T47D (cell line): ENCODE measurements at places on chromosomes 11 and 22.

GRCh38 chr11:65014726-65015227 is 817 bp downstream of the ARL2 start:
- DNase-seq, result no peak

GRCh38 chr11:313787-314553 is at the start of gene IFITM1:
IFITM1 (plus strand) TSS chr11:314040; CDS start chr11:314171, 131 bp downstream.
- DNase-seq, result peak; percentile 68

GRCh38 chr11:96708219-96708878 is 318.5 kb downstream of the JRKL start:
- no peak for DNase-seq

DNA sequence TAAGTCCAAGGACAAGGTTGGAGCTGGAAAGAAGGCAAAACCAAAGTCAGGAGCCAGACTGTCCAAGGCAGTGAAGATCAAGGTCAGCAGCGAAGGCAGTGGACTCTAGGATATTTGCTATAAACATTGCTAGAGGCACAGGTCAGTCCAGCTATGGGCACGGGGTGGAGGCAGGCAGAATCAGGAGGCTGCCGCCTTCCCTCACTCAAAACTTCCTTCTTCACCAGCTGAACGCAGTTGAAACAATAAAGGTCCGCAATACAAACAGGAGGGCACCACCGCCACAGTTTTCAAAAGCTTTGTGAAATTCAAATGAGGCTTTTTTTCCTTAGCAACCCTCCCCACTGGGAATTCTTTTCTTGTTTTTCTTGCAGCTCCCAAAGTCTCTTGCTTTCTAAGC is 372.4 kb downstream of the NXPE2 start:
- no peak for DNase-seq

DNA sequence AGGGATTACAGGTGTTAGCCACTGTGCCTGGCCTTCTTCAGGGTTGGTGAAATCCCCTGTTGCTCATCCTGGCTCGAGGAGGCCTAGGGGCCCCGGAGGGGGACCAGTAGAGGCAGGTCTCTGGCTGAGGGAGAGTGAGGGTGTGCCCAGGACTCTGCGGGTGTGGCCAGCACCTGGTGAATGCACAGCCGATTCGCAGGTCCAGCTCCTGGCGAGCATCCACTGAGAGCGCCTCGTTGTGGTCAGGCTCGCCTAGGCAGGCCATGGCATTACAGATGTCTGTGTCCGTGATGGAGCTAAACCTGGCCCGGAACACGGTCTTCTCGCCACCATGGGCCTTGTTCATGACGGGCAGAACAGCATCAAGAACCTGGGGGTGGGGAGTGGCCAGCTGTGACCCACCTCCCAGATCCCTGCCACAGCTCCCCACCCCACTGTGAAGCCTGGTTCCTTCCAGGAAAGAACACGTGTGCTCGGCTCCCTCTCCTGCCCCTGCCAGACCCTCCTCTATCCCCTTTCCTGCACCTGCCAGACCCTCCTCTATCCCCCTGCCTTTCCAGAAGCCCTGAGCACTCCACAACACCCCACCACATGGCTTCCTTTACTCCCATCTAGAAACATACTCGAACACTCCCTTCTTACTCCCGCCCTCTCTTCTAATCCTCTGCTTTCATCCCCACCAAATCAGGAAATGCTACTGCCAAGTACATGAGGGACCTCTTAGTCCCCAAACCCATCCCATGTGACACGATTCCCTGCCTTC is 12.4 kb downstream of the TOP3B start:
- DNase-seq, result no peak
